ENCODE measurements at places on chromosomes 5 and 9. TPM values are rescaled to one million over a fixed set of nuclear protein-coding genes. Genes with fewer than 3 reads are reported as not detected.

DNA sequence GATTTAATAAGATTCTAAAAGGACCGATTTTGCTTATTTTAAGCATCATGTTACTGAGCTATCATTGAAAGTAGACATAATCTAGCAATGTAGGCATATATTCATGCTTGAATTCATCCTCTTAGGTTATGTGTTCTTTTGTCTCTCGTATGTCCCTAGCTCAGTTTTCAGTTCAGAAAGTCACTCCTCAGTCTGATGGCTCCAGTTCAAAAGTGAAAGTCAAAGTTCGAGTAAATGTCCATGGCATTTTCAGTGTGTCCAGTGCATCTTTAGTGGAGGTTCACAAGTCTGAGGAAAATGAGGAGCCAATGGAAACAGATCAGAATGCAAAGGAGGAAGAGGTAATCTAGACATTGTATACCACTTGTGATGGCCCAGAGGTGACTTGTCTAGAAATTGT lies 39.2 kb downstream of the HSPA4 start:
- no peak for DNase-seq

GRCh38 chr9:127955294-127956015 lies 17.8 kb upstream of the DPM2 start:
- no peak for DNase-seq

- peak; percentile 87 for DNase-seq
These were observed 27.8 kb downstream of the SUB1 start for GRCh38 chr5:32613050-32613672.

DNA sequence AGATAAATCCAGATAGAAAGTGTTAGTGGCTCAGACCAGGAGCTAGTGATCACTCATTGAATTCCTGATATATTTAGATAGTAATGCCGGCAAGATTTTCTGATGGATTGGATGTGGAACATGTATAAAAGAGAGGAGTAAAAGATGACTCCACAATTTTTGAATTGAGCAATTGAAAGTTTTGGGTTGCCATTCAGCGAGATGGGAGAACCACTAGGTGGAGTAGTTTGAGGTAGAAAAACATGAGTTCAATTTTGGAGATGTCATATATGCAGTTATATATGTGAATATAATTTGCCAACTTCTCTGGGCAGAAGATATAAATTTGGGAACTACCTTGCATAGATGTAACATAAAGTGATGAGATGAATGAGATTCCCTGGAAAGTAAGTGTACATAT lies 502.5 kb upstream of the SEMA6A start:
- no peak for DNase-seq

GRCh38 chr9:106859957-106860720 lies 2.8 kb upstream of the ZNF462 start:
- DNase-seq: no peak

GRCh38 chr9:115976781-115977180 lies 176.8 kb upstream of the PAPPA start:
- no peak for DNase-seq

GRCh38 chr5:102801371-102801770 lies 46.3 kb downstream of the PAM start:
- DNase-seq: no peak

DNA sequence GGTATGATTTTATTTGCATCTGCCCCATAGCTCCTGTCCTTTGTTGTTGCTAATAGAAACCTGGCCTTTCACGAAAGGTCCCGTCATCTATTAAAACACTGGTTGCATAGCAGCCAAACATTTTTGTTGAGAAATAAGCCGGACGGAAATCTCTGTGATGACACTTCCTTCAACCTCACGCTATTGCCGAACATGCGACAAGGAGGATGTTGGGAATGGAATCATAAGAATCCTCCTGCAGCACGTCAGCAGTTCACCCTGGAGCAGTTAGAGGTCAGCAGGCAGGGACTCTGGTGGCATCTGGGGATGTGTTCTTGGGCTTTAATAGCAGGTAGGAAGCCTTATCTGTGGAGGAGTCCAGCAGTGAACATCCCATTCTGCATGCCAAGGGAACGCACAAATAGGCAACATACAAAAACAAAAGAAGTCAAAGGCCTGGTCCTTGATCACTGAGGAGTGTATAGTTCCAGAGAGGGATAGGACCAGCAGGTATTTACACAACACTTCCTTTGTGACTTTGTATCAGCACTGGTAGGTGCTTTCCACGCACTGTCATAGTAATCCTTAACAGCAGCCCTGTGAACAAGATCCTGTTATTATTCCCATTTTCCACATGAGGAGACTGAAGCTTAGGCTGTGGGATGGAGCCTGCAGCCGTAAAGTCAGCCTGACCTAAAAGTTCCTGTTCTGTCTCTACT lies 33.4 kb downstream of the ARHGAP26 start:
- DNase-seq: peak; percentile 86

DNA sequence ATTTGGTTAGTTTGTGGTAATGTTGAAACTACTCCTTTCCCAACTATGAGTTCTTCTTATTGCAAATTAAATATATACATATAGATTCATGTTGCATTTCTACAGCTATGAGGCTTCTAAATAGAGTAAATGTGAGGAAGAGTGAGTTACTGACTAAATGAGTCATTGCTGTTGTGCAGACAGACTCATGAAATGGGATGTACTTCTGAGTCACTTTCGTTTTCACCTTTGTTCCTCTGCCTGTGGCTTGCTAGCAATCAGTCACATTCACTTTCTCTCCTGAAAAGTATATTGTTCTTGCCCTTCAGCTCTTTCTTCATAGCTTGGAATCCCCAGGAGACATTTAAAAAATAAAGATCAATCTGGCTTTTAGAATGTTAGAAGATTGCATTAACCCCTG lies 295.5 kb upstream of the SMC2 start:
- no peak for DNase-seq

DNA sequence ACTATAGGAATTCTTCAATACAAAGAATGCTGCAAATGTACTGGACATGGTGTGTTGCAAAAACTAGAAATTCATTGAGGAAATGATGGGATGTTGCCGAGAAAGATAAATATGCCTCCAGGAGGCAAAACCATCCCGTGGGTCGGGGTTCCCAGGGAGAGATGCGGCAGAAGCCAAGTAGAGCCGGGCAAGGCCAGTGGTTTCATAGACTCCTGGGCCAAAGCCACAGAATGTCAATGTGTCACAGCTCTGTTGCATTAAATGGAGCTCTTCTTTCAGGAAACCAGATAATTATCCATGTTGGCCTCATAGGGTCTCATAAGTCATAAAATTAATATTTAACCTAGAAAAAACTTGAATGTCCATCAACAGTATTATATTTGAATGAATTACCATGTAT lies 419.5 kb upstream of the CDH10 start:
- DNase-seq: no peak

DNA sequence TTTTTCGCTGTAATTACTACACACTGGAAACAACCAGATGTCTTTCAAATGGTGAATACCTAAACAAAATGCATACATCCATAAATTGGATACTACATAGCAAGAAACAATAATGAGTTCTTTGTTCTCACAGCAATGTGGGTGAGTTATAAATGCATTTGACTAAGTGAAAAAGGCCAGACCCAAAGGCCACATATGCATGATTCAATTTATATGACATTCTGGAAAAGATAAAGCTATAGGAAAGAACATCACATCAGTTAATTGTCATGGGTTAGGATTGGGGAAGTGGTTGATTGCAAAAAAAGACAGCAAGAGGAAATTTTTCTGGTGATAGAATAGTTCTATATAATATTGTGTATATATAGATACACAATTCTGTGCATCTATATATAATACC lies 198.9 kb downstream of the CYLC2 start:
- no peak for DNase-seq

GRCh38 chr9:98281281-98281680 lies 25.8 kb upstream of the TBC1D2 start:
- DNase-seq: no peak

DNA sequence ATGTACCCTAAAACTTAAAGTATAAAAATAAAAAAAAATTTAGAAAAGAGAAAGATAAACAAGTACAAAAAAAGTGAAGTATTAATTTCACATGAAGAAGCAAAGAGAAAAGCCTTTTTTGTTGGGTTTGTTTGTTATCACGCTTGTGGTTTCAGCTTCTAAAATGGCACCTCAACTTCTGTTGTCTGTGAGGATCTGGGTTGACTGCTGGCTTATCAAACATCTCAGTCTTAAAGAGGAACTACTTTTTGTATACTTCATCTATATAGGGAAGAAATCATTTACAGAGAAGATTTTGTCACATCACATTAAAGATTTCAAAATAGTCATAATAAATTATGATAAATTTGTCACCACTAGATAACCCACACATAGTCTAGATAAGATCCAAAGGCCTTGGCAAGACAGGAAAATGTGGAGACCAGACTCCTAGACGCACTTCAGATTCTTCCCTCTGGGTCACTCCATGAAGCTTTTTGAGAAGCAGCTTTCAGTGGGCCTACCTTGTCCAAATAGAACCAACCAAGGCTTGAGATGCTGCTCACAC lies 8.8 kb upstream of the ADGRV1 start:
- DNase-seq: no peak

GRCh38 chr9:87198716-87199115 lies 251.4 kb upstream of the GAS1 start:
- no peak for DNase-seq

- DNase-seq: no peak
These were observed 247.7 kb downstream of the PJA2 start for GRCh38 chr5:109161914-109162683.

DNA sequence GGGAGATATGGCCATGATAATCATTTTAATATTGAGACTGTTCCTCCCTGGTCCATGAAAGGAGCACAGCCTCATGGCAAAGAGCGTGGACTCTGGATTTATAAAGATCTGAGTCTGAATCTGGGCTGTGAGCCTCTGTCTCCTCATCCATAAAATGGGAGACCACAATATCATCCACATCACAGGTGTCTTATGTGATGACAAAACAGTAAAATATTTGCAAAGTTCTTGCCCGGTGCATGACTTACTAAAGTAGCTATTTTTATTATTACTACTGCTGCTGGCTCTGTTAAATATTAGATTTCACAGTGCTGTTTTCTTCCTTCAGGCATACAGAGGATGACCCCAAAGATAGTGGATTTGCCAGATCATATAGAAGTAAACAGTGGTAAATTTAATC lies 74.1 kb downstream of the TEK start:
- no peak for DNase-seq

EQTN gene
- not detected for total RNA-seq

OR13C5 gene
- not detected for total RNA-seq

SOWAHA gene
- 0.08 TPM for total RNA-seq

GRIA1 gene
- 0.30 TPM for total RNA-seq

TRPM3 gene
- 0.51 TPM for total RNA-seq

SLC34A1 gene
- total RNA-seq: not detected
